Glomerular endothelial cell (primary cell): ENCODE measurements at places on chromosomes 6 and 20. TPM values are rescaled to one million over a fixed set of nuclear protein-coding genes. Genes with fewer than 3 reads are reported as not detected.

The PRRT1 gene
- 0.39 and 0.70 TPM in 2 replicates for total RNA-seq

DNA sequence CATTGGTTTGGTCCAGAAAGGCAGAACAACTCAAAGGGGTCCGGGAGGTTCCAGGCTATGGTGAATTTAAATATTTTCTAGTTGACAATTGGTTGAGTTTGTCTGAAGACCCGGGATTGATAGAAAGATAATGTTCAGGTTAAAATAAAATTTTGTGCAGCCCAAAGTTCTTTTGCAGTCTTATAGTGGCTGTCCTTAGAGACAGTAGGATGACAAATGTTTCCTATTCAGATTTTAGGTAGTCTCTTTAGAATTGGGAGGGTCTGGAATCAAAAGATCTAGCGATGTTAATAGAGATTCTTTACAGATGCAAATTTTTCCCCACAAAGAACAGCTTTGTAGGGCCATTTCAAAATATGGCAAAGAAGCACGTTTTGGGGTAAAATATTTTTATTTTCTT, 109.1 kb downstream of the TULP4 start:
- DNase-seq = no peak

DNA sequence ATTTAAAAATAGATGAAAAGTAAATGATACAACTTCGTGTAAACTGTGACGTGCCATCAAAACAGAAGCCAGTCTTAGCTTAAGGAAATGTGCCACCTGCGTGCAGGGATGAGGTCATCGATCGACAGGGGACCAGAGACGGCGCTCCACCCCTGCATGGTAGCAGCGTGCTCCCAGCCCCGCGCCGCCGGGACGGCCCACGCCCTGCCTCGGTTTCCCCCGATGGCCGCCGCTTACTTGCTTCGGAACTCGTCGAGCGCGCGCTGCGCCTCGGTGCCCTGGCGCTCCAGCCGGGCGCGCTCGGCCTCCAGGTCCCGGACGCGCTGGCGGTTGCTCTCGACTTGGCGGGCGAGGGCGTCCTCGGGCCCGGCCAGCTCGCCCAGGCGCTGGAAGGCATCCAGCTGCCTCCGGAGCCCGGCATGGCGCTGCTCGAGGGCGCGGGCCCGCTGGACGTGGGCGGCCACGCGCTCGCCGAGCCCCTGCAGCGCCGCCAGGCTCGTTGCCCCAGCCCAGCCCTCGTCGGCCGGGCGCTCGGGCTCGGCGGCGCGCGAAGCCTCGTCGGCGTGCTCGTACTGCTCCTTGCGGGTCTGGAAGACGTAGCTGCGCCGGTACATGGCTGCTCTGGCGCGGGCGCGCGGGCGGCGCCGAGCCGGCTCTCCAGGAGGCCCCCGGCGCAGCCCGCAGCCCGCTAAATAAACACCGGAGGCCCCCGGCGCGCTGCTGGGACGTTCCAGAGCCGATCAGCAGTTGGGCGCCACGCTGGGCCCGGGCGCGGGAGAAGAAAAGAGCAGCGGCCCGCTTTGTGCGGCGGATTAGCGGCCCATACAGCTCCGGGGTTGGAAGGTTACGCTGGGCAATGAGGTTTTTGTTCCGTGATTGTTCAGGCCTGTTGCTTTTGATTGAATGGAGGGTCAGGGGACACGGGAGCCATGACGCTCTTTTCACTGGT, at the start of gene BFSP1:
Gene BFSP1 (minus strand): TSS at position 664 of the 949 bp plus-strand sequence. CDS start 50 bp downstream, at position 614.
- DNase-seq = no peak

The KIF13A gene
- total RNA-seq = 57.5 and 59.7 TPM in 2 replicates
